ENCODE measurements at places on chromosomes 3 and 15.

DNA sequence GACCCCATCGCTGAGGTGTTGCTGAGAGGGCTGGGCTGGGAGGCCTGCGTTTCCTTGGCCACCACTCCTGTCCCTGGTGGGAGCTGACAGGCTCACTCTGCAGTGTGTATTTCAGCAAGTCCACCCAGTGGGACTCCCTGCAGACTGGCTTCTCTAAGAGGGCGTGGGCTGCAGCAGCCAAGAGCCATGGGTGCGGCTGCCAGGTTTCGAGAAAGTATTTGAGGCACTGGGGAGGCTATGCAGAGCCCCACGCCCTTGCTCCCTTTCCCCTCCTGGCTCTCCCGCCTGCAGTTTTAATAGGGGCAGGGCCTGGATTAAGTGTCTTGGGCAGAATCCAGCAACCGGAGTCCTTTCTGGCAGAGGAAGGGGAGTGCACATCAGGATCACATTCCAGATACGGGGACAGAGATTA lies 242.1 kb downstream of the THSD4 start:
- DNase-seq = no peak

- no peak for DNase-seq
Observed at GRCh38 chr15:42726114-42726513, 10.8 kb downstream of the CDAN1 start.

- no peak for DNase-seq
Observed at GRCh38 chr15:88636050-88636449, 2.8 kb upstream of the ISG20 start.

DNA sequence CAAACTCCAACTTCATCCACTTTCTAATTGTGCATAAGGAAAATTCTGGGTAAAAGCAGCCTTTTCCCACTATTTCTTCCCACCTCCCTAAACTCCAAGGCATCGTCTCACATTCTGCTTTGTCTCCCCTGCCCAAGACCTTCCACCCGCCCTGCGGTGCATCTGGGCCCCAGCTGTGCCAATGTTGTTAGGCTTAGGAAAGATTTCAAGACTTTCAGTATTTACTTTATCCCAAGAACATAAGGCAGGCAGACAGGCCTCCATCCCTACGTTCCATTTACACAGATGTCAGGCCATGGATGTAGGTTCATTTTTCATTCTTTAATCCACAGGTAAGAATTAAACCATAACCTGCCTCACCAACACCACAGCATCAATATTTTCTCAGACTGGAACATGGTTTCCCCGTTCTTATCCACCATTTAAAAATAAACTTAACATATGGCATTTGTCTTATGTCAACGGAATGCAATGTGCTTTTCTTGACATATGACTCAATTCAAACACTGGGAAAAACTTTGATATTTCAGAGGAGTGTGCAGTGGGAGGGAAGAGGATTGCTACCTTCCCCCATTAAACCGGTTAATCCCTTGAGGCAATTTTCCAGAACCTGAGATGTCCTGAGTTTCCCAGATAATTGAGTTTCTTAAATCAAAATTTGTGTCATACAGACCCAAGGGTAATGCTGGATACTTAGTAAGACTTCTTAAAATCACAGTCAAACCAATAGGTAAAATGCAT lies 238.0 kb upstream of the LRIG1 start:
- no peak for DNase-seq

DNA sequence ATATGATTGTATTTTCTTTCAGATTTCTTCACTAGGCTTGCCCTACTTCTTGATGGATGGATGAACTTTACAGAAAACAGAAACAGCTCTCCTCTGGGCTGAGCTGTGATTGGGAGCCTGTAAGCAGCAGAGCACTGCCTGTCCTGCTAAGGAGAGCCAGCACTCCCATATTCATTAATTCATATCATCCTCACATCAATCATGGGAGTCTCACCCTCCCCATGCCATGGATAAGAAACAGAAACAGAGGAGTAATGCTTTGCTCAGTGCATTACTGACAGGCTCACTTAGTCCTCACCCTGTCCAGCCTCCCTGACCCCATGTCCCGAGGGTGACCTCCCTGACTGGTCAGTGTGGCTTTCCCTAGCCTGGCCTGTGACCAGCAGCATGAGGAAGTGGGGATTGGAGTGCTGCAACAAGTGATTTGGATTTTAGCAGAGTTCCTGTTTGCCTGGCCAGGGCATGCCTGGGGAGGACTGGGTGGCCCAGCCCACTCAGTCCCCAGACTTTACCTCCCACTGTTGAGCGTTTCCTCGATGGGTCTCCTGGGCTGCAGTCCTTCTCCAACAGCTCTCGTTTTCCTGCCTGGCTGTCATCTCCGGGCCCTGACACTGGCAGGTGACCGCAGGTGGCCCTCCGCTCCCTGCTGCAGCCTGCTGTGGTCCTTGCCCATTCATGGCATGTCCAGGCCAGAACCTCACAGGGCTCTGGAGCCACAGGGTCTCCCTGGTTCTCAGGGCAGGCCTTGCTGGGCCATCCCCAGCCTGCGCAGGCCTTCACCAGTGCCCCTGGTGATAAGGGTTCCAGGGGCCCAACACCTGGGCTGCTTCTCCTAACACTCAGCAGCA lies 1.3 kb upstream of the TMIE start:
- no peak for DNase-seq

GRCh38 chr3:48268936-48269561 lies 28.1 kb downstream of the ZNF589 start:
- no peak for DNase-seq

GRCh38 chr3:178585454-178585853 lies 49.2 kb downstream of the KCNMB2 start:
- no peak for DNase-seq

- DNase-seq = no peak
Observed at GRCh38 chr3:20069178-20069532, 28.9 kb downstream of the KAT2B start.

DNA sequence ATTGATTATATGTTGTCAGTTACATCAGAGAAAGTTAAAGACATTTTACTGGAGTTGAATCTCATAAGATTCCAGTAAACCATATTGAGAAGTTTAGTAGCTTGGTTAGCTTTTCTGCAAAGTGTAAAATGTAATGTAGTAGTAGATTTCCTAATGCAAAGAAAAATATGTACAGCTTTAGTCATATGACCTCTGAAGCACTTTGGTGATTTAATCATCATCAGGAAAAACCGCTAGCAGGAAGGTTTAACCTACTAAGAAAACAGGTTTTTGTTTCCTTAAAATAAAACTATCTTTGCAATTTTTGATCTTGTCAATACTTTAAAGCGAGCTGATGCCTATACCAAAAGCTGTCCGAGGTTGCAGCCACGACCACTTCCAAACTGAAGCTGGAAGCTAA lies 364.6 kb upstream of the ZNF385D start:
- DNase-seq = no peak

- DNase-seq = no peak
Observed at GRCh38 chr3:58383904-58384303, 49.7 kb downstream of the PDHB start.

DNA sequence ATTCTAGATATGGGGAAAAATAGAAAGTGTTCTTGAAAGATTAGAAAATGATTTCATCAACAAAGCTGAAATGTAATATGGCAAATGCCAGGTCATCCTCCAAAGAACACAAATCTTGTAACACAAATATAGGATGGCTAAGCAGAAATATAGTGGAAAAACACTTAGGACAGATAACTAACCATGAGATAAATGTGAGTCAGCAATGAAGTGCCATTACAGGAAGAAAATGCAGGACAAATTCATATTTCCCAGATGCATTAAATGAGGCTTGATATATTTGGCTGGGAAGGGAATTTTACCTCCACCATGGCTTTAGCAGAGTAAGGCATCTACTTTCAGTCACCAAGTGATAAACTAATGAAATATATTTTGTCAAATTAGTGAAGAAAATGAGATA lies 92.8 kb upstream of the SEMA6D start:
- DNase-seq = no peak

DNA sequence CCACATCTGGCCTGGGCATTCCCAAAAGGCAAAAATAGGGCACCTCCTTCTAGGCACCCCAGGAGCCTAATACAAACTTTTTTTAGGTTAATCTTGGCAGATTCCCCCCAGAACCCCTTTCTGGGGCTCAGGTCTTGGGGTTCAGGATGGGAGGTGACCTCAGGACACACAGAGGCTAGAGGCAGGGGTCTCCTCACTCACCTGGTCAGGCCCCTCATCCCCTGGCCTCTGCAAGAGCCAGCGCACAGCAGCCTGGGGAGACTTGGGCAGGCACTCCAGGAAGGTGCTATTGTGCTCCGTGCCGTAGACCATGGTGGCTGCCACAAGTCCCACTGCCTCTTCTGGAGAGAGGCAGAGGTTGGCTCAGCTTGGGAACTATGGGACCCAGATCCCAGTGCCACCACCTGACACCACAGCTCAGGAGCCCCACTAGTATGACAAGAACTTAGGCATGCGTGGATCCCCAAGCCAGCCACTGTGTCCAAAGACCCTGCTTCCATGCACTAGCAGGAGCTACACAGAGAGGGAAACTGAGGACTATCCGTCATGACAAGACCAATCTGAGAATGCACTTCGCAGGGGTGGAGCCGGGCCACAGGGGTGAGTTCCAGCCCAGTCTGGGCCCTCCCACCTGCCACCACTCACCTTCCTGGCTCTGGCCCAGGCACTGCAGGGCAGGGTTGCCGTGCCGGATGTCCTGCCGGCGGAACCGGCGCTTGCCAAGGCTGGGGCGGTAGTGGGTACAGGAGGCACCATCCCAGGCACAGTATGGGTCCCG lies 7.4 kb downstream of the SEMA3G start:
- DNase-seq = no peak

DNA sequence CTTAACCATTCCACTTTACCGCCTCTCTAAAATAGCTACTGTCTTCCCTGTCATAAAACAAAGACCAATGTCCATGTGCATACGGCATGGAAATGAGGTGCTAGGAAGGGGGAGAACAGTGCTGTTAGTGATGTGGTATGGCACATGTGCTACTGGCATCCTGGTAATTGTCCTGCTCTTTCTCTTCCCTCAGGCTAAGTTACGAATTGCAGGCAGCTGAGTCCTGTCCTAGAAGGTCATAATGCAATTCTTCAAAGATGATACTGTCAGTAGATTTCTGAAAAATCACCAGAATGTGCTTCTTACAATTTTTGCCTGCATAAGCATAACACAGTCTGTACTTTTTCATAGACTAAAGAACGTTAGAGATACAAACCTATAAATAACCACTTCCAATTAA lies 216.8 kb downstream of the RSL24D1 start:
- DNase-seq = no peak

- no peak for DNase-seq
Observed at GRCh38 chr3:128254066-128254590, 100.8 kb downstream of the EEFSEC start.

DNA sequence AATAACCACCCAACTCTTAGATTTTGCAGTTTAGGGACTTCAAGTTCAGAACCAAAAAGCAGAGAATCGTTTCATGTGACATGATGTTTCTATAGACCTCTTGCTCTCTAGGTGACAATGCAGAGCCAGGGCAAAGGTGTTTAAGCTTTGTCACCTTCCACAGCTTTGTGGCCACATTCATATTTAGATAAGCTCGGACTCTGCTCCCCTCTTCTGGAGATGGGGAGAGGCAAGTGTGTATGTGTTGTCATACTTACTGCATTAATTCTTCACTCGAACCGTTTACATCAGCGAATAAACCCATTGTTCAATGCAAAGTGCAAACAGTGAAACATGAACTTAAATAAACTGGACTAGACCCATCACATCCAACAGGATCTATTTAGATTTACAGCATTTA lies 33.2 kb downstream of the ST3GAL6 start:
- no peak for DNase-seq

- peak; percentile 53 for DNase-seq
Observed at GRCh38 chr15:79918278-79918677, 21.5 kb upstream of the MTHFS start.

GRCh38 chr15:85794598-85795336 lies at the start of gene KLHL25:
TSS of gene KLHL25 (minus strand) at chr15:85794925. CDS start at chr15:85769810, 25,115 bp downstream.
- DNase-seq = peak; percentile 93

- no peak for DNase-seq
Observed at GRCh38 chr3:61975936-61976335, 397.4 kb downstream of the FEZF2 start.

GRCh38 chr3:72255791-72256559 lies 471.0 kb upstream of the PROK2 start:
- no peak for DNase-seq

GRCh38 chr15:84761607-84762131 lies 13.3 kb downstream of the ZNF592 start:
- DNase-seq = no peak

GRCh38 chr3:126485176-126485897 lies 9.6 kb upstream of the ZXDC start:
- no peak for DNase-seq

- no peak for DNase-seq
Observed at GRCh38 chr3:58260733-58261132, 23.1 kb downstream of the ABHD6 start.

DNA sequence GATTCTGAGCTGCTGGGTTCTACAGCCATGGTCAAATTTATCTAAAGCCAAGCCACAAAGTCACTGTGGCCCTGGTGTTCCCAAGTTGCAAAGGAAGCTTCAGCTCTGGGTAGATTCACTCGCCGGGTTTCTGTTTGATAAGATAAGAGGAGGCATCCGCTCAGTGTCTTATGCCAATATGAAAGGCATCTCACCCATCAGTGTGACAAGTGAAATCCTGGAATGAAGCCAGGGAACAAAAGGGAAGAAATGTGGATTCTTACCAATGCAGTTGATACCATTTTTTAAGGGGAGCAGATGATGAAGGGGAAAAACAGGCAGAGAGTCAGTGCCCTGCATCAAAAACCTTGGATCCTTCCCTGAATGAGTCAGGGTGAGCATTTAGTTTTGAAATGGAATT lies 2.8 kb upstream of the CPNE4 start:
- DNase-seq = no peak

DNA sequence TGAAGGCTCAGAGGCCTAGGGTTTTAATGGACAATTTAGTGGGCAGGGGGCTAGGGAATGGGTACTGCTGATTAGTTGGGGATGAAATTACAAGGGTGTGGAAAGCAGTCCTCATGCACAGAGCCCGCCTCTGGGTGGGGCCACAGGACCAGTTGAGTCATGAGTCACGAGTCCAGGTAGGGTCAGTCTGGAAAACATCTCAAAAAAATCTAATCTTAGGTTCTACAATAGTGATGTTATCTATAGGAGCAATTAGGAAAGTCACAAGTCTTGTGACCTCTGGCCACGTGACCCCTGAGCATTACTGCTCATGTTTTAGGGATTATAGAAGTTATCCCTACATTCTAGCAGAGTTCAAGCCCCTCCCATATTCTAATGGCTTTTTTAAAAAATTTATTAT lies 18.6 kb upstream of the IREB2 start:
- DNase-seq = no peak

GRCh38 chr15:98131924-98132323 lies 171.4 kb downstream of the ARRDC4 start:
- DNase-seq = no peak

DNA sequence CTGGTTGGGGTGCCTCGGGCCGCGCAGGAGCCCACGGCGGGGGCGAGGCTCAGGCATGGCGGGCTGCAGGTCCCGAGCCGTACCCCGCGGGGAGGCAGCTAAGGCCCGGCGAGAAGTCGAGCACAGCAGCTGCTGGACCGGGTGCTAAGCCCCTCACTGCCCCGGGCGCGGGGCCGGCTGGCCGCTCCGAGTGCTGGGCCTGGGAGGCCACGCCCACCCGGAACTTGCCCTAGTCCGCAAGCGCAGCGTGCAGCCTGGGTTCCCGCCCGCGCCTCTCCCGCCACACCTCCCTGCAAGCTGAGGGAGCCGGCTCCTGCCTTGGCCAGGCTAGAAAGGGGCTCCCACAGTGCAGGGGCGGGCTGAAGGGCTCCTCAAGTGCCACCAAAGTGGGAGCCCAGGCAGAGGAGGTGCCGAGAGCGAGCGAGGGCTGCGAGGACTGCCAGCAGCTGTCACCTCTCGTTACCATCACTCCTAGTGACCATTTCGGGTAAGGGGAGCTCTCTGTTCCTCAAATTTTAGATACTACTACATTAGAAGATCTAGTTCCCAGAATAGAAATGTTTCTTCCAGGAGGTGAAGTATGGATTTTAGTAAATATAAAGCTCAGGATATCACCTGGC lies 417.0 kb upstream of the AGTR1 start:
- DNase-seq = no peak

Measured in nephron progenitor cell (in vitro differentiated cells).